ENCODE measurements at places on chromosomes 3 and 15. TPM values are rescaled to one million over a fixed set of nuclear protein-coding genes. Genes with fewer than 3 reads are reported as not detected.

DNA sequence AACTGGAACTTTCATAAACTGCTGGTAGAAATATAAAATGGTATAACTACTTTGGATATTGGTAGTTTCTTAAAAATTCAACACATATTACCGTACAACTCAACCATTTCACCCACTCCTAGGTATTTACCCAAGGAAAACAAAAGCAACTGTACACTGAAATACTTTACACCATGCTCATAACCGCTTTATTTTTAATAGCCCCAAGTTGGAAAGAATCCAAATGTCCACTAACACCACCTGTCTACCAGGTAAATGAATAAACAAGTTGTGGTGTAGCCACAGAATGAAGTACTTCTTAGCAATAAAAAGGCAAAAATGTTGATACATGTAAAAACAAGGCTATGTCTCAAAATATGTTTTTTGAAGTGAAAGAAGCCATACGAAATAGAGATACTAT is 215.9 kb upstream of the PEX5L start:
- DNase-seq: no peak

UQCC5 gene
- 5.1 TPM for total RNA-seq

DNA sequence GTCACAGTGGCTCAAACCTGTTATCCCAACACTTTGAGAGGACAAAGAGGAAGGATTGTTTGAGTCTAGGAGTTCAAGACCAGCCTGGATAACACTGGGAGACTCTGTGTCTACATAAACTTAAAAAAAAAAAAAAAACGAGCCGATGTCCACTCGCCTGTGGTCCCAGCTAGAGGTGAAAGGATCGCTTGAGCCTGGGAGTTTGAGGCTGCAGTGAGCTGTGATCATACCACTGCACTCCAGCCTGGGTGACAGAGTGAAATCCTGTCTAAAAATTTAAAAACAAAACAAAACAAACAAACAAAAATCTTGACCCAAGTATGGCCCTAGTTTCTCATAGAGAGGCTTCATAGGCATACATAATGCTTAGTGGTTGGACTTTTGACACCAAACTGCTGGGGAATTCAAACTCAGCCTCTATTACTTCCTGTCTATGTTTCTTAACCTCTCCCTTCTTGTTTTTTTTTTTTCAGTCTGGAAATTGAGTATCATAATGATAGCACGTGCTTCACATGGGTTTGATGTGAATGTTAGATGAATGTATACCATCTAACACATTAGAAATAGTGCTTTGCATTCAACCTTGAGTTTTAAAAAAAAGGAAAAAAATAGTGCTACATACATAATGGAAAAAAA is 46.4 kb upstream of the CAPN7 start:
- DNase-seq: no peak

GRCh38 chr15:60582370-60583036 is 103.6 kb upstream of the ICE2 start:
- DNase-seq: no peak

DNA sequence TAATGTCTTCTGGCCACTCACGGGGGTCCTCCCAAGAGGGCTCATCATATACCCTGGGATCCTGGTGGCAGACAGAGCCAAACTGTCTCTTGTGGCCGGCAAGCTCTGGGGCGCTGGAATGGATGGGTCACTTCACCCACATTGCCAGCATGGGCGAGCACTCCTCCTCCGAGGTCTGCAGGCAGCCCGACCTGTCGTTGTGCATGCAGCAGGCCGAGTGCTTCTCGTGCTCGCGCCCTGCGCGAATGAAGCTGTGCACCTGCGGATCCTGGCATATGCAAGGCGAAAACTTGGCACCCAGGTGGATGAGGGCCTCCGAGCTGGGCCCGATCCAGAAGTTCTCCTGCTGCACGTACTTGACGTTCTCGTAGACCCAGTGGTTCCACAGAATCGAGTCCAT is 33.6 kb upstream of the GRIP2 start:
- DNase-seq: no peak

WDR49 gene
- 0.26 TPM for total RNA-seq

All from fibroblast of lung (primary cell).